ENCODE measurements at places on chromosomes 1 and 21.

GRCh38 chr1:21524686-21525339, 15.6 kb downstream of the ALPL start:
- DNase-seq, result no peak

DNA sequence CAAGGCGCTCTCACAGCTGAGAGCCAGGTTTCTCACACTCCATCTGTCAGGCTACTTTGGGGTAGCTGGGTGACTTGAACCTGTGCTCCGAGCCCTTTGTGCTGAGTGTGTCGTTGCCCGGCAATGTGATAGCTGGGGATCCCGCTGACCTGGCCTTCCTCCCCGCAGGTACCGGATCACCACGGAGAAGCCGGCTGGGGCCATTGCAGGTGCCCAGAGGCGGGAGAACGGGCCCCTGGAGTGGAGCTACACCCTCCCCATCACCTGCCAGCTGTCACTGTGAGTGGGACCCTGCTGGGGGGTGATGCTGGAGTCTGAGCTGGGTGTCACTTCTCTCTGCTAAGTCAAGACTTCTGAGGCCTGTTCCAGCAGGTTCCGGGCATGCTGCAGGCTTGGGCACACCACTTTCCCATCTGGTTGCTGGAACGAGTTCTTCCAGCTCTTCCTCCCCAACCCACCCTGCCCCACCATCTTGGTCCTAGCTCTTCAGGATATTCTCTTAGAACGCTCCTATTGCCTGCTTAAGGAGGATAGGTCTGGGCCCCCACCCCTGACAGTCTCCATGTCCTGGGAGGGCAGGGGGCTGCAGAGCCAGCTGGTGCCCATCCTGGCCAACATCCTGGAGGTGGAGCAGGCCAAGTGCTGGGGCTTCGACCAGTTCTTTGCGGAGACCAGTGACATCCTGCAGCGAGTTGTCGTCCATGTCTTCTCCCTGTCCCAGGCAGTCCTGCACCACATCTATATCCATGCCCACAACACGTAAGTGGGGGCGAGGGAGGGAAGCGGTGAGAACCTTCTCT, 7.5 kb downstream of the IKBKE start:
- DNase-seq, result no peak

DNA sequence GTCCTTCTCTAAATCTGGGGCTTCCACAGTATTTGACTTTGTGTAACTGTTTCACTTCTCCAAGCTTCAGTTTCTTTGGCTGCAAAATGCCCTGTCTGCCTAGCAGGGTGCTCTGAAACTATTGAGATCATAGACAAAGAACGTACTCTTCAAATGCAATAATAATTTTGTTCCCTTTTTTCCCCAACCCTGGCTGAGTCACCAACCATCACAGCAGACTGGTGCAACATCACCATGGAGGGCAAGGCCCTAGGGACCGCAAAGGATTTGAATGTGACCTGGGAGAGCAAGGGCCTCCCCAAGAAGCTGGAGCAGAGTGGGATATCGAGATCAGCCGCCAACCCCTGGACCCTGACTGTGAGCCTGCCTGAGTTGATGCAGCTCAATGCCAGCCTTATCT, 115.0 kb downstream of the FCRL5 start:
- DNase-seq, result no peak

DNA sequence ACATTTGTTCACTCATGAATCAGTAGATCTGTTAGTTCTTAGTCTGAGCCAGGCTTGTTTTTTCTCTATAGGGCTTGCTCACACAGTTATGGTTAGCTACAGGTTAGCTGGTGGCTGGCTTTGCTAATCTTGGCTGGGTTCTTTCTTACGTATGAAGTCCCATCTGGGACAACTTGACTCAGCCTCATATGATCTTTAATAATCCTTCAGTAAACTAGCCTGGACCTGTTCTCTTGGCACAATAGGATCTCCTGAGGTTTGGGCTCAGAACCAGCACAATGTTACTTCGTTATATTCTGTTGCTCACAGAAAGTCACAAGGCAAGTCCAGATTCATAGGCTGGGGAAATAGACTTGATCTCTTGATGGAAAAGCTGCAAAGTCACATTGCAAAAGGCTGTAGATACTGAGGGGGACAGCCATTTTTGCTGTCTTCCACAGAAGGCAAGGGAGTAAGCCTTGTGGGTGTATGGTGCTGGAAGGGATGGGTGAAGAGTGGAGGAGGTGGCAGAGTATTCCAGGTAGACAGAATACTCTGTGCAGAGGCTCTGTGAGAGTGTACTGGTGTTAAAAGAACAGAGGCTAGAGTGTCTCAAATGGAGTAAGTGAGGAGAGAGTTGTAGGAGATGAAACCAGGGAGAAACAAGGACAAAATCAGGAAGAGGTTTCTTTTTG, 24.4 kb downstream of the EFCAB7 start:
- no peak for DNase-seq

DNA sequence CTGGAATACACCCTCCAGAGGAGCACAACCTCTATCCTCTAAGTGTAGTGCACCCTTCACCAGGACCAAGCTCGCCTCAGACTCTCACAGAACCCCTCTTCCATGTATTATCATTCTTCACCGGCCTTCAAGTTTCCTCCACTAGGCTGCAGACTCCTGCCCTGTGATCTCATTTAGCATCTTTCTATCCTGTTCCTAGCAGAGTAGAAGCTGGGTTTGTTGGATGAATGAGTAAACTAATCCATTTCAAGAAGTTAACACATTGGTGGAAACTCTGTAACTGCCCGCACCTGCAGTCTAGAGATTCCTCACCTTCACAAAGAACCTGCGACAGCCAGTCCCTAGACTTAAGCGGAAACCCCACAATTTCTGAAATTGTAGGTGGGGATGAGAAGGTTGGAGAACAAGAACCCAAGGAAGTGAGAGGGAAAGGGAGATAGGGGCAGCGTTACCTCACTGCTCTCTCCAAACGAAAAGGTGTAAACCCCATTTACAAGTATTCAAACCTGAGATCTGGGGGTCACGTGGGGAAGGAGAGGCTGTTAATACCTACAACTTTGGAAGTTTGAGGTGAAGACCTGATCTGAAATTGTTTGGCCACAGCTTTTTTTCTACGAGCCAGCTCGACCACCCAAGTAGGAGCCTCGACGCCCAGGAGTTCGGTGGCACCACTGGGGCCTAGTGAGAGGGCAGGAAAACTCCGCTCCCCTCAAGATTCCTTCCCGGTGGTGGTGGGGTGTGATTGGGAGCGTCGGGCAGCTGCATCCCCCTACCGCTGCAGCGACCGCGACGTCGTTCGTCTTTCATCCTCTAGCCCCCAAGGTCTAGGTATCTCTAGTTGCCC, 1.2 kb downstream of the PTPN14 start:
- DNase-seq, result no peak

GRCh38 chr1:36084497-36085115, 712 bp downstream of the TEKT2 start:
- no peak for DNase-seq
